ENCODE measurements at places on chromosomes 12 and 14.
A peak's percentile ranks its signal among the peaks of the same experiment; 100 is the strongest.

GRCh38 chr12:64864319-64864718 is 39.9 kb downstream of the TBC1D30 start:
- DNase-seq = no peak

DNA sequence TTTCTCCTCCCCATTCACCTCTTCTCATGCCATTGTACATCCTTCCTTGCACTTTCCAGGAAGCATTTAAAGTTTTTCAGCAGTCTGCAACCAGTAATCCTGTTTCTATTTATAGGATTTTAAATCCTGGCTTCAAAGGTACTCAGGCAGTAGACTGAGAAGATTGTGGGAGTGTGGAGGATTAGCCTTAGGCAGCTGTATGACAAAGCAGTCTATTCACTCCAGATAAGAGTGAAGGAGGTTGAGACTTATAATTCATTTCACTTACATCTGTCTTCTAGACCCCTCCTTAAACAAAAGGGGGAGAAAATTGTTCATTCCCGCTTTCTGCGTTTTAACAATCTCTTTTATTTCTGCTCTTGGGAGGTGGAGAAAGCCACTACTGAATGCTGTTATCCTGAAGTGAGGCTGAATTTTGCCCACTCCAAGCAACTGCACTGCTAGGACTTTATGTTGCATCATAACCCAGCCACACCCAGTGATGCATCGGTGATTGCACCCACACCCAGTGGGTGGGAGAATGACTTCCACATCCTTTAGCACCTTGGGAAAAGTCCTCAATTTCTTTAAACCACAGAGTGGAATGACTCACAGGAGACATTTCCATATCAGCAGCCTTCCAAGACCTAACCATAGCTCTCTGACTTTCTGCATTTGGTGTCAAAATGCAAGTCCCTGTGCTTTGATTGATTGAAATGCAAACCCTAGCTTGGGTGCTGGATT is 382.5 kb upstream of the ATP2B1 start:
- peak; percentile 7 for DNase-seq

GRCh38 chr12:53090105-53090504 is 7.4 kb upstream of the IGFBP6 start:
- DNase-seq = no peak

- DNase-seq = no peak
Observed at GRCh38 chr12:106724934-106725333, 49.5 kb upstream of the RIC8B start.

GRCh38 chr12:77841521-77841920 is 10.8 kb downstream of the NAV3 start:
- no peak for DNase-seq

DNA sequence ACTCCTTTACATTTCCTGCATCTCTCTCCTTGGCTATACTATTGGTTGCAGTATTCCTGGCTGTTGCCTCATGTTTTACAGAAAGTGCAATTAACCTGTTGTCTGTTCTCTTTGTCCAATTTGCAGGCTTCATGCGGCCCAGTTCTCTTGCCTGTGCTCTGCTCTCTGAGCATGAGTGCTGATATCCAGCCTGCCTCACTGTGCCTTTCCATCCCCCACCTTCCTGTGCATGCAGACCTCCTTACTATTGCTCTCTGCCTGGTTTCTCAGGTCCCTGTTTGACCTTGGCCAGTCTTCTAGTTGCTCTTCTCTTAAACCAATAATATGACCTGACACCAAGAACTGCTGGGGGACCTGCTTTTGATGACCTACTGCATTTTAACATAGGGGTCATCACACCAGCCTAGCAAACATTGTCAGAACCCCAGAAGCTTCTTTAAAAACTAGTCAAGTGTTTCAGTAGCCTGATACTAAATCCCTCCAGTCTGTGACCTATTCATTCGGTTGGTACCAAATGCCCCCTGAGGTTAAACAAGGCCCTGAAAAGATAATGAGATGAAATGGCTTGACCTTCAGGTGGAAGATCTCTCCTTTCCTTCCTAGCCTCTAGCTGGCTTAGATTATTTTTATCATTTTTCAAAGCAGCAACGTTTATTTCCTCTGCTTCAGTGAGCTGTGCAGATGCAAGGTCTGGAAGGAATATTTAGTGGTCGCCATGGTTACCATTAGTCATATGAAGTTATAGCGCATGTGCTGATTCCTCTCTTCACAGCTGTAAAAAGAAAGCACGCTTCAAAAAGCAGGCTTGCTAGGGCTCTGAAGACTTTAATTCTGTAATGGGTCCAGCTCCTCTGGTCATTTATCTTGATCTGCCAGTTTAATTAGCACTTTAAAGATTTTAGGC is 216.5 kb downstream of the PHLDA1 start:
- DNase-seq = no peak

- no peak for DNase-seq
Observed at GRCh38 chr14:20775901-20776300, 5.2 kb upstream of the RNASE6 start.

DNA sequence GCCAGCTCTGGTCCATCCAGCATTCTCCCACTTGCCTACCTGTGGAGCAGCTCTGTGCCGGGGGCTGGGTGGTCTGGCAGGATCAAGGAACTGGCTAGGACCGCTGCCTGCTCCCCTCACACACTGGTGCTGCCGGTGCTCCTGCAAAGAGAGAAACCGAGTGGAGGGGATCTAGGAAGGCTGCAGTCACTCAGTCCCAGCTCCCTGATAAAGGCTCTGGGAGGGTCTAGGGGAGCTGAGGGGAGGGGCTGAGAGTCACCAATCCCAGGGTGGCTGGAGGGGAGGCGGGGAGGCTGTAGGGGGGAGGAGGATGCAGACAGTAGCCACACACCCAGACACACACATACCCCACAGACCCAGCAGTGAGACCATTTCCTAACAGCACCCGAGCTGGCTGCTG is at the start of gene TAC3:
TSS of gene TAC3 (minus strand) at position 182 of the 400 bp plus-strand sequence. CDS start 732 bp downstream, outside the sequence.
- no peak for DNase-seq

GRCh38 chr12:52181746-52182145 is 10.1 kb downstream of the KRT80 start:
- DNase-seq = no peak

- no peak for DNase-seq
Observed at GRCh38 chr14:50772412-50772811, 58.5 kb downstream of the NIN start.

All from activated naive CD8-positive, alpha-beta T cell treated with anti-CD3 and anti-CD28 coated beads, Interleukin-2, amount 50 U/mL, for 24 hours (primary cell).